IMR-90 (cell line): ENCODE measurements at places on chromosomes 11 and 22. TPM values are rescaled to one million over a fixed set of nuclear protein-coding genes. Genes with fewer than 3 reads are reported as not detected.

- no peak for DNase-seq
Observed at GRCh38 chr22:39797528-39798147, 95.9 kb downstream of the ENTHD1 start.

TRMU gene
- polyA plus RNA-seq: 32.7 and 36.4 TPM in 2 replicates

DNA sequence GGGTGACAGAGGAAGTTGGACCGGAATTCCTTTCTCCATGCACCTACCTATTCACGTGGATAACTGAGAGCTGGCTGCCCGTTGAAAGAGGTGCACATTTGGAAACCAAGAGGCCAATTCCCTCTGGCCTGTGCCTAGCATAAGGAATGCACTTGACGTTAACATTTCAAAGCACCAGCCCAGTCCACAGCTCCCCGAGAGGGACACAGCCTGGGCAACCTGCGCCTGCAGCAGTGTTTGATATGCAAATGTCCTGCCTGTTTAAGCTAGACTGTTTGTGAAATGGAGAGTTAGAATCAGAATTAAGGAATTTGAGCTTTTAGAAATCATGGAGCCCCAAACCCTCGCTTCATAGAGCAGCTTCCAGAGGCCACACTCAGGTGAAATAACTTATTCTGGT is 126.1 kb downstream of the DSCAML1 start:
- DNase-seq: no peak

DNA sequence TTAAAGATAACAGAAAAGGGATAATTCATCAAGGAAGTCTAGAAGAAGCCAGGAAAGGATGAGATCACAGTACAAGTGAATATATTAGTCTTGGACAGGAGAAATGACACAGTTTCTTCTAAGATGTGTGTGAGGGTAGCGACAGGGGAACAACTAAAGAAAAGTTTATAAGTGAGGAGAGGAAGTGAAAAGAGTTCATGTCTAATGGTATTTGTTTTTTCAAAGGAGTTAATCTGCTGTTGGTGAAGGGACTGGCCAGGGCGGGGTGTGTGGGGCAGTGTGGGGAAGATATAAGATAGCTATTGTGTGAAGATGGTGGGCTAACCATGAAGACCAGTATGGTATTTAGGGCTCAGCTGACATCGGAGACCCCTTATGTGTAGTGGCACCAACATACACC is 7.6 kb upstream of the PPFIBP2 start:
- DNase-seq: no peak

DNA sequence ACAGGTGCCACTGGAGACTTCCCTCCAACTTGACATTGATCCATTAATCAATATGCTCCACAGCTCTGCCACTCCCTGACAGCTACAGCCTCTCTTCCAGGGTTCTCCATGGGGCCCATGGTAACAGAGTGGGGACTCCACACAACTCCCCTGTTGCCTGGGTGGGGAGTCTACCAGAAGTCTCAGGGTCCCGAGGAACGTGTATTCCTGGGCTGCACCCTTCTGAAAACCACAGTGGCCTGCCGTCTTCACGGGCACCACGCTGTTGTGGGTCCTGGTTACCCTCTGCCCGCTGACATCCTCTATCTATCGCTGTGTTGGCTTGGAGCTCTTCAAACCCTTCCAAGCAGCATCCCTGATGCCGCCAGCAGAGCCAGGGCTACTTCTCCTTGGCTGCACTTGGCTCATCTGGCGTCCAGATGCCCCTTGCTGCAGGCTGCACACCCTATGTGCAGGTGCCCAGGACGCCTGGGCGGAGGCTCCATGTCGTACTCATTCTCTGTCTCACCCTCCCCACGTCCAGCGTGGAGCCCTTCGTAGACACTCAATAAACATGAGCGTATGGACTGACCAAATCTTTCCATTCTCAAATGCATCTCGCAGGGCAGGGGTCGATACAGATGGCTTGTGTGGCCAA is 1341.8 kb downstream of the TBC1D22A start:
- no peak for DNase-seq

GRCh38 chr11:86182976-86183584 is 61.5 kb upstream of the EED start:
- DNase-seq: peak; percentile 35

DNA sequence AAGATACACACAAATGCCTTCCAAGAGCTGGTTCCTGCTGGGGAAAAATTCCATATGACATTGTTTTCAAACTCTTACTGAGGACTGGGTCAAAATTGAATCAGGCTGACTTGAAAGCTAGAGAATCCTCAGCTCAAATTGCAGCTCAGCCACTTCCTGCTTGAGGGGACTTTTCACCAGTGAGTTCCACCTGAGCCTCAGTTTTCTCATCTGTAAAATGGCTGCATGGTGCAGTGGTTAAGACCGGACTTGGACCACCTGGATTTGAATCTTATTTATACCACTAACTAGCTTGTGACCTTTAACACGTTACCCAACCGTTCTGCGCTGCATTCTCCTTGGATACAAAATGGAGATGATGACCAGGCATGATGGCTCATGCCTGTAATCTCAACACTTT is 69.9 kb upstream of the ASPHD2 start:
- DNase-seq: no peak

- DNase-seq: no peak
Observed at GRCh38 chr11:128116447-128116846, 470.9 kb downstream of the ETS1 start.

- DNase-seq: no peak
Observed at GRCh38 chr11:73175551-73176144, 33.5 kb upstream of the FCHSD2 start.
